ENCODE measurements at places on chromosomes 5 and 9.

GRCh38 chr9:18331310-18331684 is 142.7 kb upstream of the ADAMTSL1 start:
- no peak for DNase-seq

DNA sequence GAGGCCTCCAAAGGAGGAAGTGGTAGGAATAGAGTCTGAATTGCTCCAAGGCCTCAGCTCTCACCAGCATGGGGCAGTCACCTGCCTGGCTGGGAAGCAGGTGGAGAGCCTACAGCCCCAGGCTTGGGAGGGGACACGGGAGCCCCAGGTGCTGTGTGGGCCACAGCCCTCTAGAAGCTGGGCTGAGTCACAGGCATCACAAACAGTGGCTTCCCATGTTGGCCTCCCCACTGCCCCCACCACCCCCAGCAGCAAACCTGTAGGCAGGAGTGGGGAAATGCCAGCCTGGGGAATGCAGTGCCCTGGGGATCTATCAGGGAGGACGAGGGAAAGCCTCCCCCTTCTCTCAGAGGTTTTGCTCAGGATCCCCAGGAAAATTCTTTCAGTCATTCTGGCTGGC is 309.6 kb downstream of the SLIT3 start:
- DNase-seq = no peak

- no peak for DNase-seq
Observed at GRCh38 chr9:79570448-79571308, 1.1 kb upstream of the TLE4 start.

GRCh38 chr9:87083986-87084385 is 136.7 kb upstream of the GAS1 start:
- no peak for DNase-seq

DNA sequence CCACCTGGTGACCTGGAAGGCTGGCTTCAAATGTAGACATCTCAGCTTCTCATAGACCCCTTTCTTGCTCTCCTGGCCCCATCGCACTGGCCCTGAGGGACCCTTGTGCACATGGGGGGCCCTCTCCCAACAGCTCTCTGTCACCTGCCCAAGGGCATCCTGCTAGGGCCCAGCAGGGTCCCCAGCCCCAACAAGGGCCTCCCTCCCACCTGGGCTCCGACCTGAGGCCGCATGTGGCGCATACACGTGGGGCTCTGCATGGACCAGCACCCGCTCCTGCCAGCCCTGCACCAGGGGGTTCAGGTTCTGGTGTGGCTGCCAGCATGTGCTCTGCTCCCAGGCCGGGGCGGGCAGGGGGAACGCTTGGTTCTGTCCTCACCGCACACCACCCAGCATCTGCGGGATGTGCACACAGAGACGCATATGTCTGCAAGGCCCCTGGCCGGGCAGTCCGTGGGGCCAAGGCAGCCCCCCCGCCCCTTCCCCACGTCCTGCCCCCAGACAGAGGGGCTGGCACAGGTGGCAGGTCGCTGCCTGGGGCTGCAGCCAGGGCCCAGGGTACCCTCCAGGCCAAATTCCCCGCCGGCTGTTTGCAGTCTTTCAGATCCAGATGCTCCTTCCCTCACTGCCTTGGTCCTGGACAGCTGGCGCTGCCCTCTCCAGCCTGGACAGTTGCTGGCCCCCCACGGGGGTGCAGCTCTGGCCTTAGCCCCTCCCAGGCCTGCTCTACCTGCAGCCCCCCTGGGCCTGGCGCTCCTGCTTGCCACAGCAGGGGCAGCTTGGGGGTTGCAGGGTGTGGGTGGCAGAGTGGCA is 17.9 kb upstream of the NRARP start:
- DNase-seq = no peak

GRCh38 chr5:156208271-156208670 is 118.7 kb upstream of the SGCD start:
- DNase-seq = no peak
